ENCODE measurements at places on chromosomes 2 and 18.

- no peak for DNase-seq
Measured at GRCh38 chr18:66271962-66272361, 331.9 kb downstream of the CDH19 start.

- no peak for DNase-seq
Measured at GRCh38 chr2:136255648-136256461, 137.9 kb upstream of the CXCR4 start.

GRCh38 chr2:158598862-158599517 is 142.2 kb downstream of the PKP4 start:
- no peak for DNase-seq

DNA sequence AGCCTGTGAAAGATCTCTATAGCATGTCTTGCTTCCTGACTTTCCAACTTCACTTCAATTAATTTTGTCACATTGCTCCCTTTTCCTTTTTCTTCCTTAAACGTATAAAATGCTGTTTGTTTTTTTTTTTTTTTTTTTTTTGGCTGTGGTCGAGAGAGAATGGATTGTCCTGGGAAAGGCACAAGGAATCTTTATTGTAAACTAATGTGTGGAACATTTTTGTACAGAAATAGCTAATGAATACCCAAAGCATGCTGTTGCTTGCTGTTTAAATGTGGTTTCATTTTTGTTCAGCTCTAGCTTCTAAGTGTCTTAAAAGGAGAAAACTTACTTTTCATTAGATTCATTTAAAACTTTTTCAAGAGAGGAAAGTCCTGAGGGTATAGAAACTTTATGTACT is 105.5 kb downstream of the GPD2 start:
- no peak for DNase-seq

GRCh38 chr2:85579266-85579935 is 2.0 kb downstream of the VAMP8 start:
- no peak for DNase-seq

DNA sequence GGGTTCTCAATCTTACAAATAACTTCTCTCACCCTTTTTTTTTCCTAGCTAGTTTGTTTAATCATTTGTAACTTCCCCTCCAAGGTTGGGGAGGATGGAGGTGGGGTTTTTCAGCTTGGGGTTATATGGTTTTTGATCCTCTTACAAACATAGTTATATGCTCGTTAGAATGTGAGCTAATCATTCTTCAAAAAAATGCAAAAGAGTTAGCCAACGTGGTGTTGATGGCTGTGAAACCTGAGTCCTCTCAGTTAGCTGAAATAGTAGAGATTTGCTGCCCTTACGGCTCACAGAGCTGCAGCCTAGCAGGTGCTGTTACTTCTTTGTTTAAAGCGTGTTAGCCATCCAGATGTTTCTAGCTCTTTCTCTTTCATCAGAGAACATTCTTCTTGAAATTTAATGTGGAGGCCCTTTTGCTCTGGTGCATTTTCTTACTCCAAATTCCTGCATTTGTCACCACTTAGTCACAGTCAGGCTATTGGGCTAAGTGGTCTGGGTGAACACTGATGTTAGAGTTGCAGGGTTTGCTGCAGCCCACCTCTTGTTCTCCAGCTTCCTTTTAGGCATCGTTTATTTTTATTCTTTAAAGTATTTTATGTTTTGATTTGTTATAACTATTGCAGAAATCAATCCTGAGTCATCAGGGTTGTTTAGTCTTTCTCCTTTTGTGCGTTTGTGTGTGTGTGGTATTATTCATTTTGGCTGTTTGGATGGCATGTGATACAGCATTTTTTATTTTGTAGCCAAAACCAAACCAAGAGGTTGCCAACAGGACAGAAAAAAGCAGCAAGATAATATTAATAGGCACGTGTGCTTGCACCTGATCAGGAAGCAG is 41.1 kb downstream of the LIMS1 start:
- DNase-seq, result peak; percentile 44

GRCh38 chr2:144372410-144373080 is 147.4 kb downstream of the ZEB2 start:
- no peak for DNase-seq

- no peak for DNase-seq
Measured at GRCh38 chr18:74290794-74291471, 830 bp downstream of the CYB5A start.

GRCh38 chr2:121459291-121459690 is 71.4 kb upstream of the RNU4ATAC start:
- no peak for DNase-seq

DNA sequence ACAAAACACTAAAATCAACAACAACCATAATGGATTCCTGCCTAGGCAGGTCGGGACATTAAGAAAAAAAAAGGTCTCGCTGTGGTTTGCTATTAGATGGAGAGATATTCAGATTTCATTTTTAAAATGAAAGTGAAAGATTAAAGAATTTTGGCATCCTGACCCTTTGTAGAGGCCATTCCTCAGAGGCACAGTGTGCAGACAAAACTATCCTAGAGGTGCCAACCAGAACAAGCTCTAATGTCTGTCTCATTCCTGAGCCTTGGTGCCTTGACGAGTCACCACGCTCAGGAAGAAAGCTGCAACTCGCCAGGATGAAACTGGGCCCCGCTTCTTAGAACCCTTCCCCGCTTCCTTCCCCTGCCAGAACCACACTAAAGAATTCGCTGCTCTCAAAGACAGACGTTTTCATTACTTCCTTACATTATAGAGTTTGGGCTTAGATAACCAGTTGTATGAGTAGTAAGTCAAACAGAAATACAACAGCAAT is 156.0 kb downstream of the TGIF1 start:
- DNase-seq, result no peak

GRCh38 chr18:24075767-24076597 is 61.4 kb downstream of the TTC39C start:
- DNase-seq, result peak; percentile 55

DNA sequence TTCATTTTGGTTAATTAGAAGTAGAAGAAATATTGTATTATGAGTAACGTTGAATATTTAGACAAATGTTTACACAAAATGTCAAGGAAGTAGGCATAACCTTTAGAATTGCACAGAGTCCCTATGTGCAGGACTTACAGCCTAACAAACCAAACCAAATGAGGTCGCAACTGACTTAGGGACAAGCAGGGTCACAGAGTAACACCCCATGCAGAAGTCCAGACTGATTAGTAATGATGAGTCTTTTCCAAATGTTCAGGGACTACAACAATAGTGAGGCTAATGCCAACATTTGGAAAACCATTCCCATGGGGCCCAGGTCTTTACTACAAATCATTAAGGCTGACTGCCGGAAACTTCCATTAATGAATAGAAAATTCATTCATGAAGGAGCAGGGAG is 452.5 kb upstream of the CHAC2 start:
- DNase-seq, result no peak

GRCh38 chr2:67579216-67579615 is 182.1 kb downstream of the ETAA1 start:
- DNase-seq, result no peak

DNA sequence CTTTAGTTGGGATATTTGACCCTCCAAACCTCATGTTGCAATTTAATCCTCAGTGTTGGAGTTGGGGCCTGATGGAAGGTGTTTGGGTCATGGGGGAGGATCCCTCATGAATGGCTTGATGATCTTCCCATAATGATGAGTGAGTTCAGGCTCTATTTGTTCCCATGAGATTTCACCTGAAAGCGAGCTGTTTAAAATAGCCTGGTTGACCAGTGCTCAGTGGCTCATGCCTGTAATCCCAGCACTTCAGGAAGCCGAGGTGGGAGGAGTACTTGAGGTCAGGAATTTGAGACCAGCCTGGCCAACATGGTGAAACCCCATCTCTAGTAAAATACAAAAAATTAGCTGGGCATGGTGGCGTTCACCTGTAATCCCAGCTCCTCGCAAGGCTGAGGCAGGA is 14.9 kb upstream of the PSME4 start:
- DNase-seq, result no peak

DNA sequence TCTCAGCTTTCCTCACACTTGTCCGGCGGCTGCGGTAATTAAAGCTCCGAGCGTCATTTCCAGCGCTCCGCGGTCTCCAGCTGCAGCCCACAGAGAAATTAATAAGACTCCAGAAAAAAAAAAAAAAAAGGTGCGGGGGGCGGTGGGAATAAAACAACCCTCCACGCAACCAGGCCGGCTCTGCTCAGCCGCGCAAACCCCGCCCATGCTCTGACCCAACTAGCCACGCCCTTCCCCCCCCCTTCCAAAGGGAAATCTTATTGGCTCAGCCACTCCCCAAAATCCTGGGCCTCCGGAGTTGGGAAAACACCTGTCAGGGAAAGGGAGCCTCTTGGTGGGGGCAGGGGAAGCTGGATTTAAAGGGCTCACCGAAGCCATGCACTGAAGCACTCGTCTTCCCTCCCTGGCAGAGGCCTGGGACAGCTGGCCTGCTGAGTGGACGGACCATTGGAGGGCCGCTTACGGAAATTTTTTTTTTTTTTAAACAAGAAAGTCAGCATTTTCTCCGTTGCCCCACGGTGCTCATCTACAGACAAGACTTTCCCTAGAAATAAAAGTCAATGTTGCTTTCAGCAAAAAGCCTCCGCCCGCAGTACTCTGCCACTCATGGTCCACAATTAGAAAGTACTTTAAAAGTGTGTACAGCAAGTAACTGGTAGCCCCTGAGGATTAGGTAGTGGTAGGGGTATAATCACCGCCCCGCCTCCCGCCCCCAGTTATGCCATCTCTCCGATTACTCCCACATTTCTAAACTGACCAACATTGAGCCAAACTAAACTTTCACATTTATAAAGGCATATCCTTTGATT is 674 bp upstream of the ERBB4 start:
- DNase-seq, result peak; percentile 30

DNA sequence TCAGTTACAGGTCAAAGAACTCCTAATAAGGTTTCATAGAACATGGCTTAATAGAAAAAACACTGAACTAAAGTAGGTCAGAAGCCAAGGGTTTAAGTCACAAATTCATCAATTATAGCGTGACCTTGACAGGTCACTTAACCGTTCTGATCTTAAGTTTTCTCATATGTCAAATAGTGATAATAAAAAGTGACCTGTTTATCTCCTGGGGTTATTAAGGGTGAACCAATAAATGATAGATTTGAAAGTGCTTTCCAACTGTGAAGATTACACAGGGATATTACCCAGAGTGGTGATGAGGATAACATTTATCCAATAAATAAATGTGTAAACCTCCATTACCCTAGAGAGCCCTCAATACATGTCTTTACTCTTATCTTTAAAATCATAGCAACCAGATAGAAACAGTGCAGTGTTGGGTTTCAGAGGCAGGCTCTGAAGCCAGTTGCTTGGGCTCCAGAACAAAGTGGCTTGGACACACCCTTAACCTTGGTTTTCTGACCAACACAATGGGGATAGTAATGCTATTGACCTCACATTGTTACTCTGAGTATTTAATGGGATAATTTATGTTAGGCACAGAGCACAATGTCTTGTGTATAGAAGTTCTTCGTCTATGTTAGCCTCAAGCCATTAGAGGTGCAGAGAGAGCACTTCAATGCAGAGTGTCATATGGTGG is 48.6 kb downstream of the KLHL14 start:
- no peak for DNase-seq

DNA sequence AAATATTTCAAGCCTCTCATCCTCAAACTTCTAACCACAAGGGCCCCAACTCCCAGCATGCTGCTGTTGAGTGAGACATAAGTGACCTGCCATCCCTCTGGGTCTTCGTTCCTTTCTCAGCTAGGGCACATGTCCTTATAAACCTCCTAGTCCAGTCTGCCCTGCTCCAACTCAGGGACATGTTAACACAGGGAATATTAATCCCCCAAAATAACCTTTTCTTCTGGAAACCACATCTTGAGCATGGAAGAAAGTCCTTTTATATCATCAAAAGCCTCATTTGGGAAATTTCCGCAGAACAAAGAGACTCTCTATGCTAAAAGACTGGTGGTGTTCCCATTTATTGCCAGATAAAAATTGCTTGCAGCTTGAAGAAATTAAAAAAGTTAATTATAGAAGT is 14.4 kb downstream of the TNP1 start:
- no peak for DNase-seq

DNA sequence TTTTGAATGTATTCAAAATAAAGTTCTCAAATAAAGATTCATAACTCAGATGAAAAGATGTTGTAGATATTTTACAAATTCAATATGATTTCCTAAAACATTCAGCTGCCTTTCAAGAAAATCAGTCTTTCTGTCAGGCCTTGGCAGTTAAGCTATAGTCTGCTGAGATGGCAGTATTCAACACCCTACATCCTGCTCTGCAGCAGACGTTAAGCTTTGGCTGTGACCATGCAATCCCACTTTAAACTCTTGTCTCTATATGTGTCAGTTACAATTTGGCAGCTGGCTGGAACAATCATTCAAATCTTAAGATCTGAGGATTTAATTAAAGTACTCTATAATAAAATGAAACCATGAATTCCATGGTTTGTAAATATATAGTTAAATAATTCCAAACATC is 567.3 kb upstream of the ZNF804A start:
- DNase-seq, result no peak

- no peak for DNase-seq
Measured at GRCh38 chr18:35592298-35592697, 10.8 kb downstream of the GALNT1 start.

- DNase-seq, result no peak
Measured at GRCh38 chr2:152394326-152394725, 59.4 kb downstream of the FMNL2 start.

GRCh38 chr2:101305492-101306078 is 2.9 kb downstream of the RNF149 start:
- peak; percentile 30 for DNase-seq

DNA sequence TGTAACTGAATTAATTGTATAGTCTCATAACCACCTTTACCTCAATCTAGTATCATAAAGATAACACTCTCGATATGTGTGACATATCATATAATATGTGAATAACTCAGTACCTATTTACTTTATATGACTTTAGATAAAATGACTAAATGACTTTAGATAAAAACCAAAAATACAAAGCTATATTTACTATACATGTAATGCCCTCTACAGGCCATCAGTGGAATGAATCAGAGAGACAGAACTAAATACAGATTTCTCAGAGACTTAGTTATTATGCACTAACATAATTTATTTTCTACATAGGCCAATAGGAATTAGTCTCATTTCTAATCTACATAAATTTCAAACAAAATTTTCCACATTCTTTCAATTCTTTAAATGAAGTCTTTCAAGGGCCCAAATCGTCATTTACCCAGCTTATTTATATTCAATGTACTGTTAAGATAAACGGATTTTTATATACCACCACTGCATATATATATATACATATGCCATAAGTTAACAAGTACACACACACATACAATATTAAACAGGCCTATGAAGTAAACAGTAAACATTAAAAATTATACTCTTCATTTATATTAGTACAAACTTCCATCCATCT is 219.9 kb downstream of the EXOC6B start:
- DNase-seq, result no peak

GRCh38 chr2:55899881-55900280 is 23.7 kb downstream of the EFEMP1 start:
- no peak for DNase-seq

- DNase-seq, result no peak
Measured at GRCh38 chr2:96138179-96139145, at the start of gene ASTL. TSS of gene ASTL (minus strand) at chr2:96138502. CDS start at chr2:96138436, 66 bp downstream.

GRCh38 chr18:50183556-50183955 is 11.4 kb downstream of the MYO5B start:
- DNase-seq, result no peak

Measured in H54 (cell line).